ENCODE measurements at places on chromosomes 16 and 17.

DNA sequence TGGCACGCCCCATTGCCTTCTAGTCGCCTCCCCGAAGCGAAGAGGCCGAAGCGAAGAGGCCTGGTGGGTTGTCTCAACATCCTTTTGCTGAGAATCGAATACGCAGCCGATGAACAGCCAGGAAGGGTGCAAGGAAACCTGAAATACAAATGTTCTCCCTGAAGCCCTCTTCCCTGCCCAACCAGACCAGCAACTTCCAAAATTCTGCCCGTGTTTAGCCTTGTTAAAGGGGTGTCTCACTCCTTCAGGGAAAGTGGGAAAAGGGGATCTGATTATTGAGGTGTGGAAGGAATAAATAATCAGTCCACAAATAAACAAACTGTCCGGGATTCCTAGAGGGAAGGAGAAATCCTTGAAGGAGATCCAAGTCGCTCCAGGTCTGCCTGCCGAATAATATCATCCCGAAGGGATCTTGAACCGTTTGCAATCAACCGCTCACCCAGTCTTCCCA lies 1.4 kb upstream of the FOXC2 start:
- ATAC-seq: no peak

GRCh38 chr16:31698901-31699300 lies 171.2 kb downstream of the AHSP start:
- ATAC-seq: no peak

- ATAC-seq: no peak
Observed at GRCh38 chr16:53415504-53415903, 18.8 kb upstream of the RBL2 start.

DNA sequence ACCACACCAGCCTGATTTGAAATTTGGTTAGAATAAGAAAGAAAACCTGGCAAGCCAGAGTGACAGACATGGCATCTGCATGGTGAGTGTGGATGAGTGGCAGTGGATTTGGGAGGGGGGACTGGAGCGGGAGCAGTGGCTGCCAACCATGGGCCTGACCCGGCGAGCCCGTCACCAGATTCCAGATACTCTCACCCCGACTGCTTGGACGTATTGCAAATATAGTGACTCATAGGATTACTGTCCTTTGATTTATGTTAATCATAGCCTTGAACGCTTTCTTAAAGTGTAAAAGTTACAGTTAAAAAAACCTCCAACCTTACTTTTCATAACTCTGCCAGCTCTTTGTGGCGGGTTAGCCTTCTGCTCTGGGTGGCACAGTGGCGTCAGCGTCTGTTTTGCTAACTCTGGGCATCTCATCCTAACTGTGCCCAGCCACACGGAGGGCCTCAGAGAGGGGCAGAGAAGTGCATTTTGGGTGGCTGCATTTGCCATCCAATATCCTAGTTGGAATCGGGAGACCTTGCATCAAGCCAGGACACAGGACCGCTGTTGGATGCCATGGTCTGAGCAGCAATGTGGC lies 26.8 kb upstream of the FOXK2 start:
- ATAC-seq: peak; percentile 2

- peak; percentile 37 for ATAC-seq
Observed at GRCh38 chr17:42743595-42744282, 1.1 kb downstream of the EZH1 start.

GRCh38 chr17:80510772-80511171 lies 33.9 kb upstream of the RPTOR start:
- ATAC-seq: no peak

- ATAC-seq: no peak
Observed at GRCh38 chr17:34601416-34601815, 22.0 kb downstream of the TMEM132E start.

DNA sequence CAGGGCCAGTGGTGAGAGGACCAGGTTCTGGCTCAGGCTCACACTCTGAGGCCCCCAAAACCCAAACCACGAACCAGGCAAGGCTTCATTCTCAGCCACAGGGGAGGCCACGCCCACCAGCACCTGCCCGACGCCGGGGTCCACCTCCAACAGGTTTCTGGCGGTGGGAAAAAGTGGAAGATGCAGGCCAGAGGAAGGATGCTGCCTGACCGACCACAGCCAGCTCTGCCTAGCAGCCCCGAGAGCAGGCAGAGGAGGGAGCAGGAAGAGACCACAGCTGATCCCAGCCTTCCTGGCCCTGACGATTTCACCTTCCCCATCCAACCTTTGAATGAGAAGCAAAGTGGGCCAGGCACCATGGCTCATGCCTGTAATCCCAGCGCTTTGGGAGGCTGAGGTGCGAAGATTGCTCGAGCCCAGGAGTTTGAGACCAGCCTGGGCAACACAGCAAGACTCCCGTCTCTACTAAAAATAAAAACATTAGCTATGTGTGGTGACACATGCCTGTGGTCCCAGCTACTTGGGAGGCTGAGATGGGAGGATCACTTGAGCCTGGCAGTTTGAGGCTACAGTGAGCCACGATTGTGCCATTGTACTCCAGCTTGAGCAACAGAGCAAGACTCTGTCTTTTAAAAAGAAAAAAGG lies 30.7 kb upstream of the SLC38A10 start:
- ATAC-seq: no peak

DNA sequence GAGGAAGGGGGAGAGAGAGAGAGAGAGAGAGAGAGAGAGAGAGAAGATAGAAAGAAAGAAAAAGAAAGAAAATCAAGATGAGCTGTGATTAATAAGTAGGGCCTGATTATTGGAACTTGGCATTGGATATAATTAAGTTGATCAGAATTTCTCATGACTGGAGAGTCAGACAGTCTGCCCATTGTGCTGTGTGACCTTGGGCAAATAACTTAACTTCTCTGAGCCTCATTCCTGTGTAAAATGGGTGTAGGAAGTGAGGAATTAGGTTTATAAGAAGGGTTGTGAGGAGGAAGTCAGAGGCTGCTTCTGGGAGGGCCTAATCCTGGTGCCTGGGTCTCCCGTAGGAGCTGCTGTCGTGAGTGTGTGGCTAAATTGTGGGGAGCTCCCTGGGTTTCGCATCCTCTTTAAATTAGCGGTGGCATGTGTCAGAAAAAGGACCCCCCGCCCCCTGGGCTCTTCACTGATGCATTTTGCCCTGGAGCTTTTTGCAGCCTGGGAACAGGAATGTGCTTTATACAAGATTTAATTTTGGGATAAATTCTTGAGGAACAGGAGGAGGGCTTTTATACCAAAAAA lies 76.0 kb downstream of the CMIP start:
- no peak for ATAC-seq

- ATAC-seq: no peak
Observed at GRCh38 chr17:2994441-2994840, 69.0 kb downstream of the OR1D5 start.

DNA sequence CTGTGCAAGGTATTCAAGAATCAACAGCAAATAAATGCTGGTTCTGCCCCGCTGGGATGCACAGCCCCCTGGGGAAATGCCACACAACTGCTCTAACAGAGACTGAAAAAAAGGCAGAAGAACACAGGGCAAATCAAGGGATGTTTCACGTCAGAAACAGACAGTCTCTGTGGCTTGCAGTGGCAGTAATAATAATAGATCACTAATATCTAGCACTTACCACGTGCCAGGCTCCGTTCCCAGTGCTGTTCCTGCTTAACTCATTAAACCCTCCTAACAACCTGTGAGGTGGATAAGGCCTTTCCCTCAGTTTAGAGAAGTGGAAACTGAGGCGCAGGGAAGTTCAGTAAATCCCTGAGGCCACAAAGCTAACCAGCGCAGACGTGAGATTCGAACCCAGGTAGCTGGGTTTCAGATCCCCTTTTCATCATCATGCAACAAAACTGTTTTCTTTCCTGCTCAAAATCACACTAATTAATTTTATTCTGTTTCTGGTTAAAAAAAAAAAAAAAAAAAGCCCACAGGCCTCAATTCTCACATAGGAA lies 36.7 kb downstream of the ARHGAP17 start:
- peak; percentile 50 for ATAC-seq

- no peak for ATAC-seq
Observed at GRCh38 chr17:20302246-20302917, 165.0 kb downstream of the LGALS9B start.

DNA sequence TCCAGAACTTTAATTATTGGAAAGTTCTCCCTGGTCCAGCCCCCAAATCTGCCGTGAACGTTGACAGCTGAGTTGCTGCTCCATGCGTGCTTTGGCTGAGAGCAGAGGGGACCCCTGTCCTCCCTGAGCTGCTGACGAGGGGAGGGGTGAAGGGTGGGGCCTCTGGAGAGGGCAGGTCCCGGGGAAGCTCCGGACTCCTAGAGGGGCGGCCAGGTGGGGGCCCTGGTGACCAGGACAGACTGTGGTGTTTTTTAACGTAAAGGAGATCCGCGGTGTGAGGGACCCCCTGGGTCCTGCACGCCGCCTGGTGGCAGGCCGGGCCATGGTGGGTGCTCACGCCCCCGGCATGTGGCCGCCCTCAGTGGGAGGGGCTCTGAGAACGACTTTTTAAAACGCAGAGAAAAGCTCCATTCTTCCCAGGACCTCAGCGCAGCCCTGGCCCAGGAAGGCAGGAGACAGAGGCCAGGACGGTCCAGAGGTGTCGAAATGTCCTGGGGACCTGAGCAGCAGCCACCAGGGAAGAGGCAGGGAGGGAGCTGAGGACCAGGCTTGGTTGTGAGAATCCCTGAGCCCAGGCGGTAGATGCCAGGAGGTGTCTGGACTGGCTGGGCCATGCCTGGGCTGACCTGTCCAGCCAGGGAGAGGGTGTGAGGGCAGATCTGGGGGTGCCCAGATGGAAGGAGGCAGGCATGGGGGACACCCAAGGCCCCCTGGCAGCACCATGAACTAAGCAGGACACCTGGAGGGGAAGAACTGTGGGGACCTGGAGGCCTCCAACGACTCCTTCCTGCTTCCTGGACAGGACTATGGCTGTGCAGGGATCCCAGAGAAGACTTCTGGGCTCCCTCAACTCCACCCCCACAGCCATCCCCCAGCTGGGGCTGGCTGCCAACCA lies at the start of gene MC1R:
Gene MC1R, plus strand, starts transcription at position 410 of the 895 bp plus-strand sequence. Its CDS starts 397 bp downstream, at position 807.
- peak; percentile 1 for ATAC-seq

DNA sequence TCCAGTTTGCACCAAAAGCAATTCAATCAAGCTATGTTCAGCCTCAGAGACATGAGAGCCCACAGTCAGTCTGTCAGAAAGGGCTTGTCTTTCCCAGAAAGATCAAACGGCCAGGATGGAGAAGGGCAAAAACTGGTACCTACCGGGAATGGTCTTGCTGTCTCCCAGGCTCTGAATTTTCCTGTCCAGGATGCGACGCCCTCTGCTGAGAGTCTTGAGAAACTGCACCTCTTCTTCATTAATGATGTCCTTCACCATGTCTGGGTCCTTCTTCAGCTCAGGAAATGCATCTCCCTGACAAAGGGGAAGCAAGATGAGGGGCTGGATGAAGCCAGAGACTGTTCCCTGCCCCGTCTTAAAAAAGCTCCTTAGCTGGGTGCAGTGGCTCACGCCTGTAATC lies 15.8 kb upstream of the EXOSC6 start:
- peak; percentile 91 for ATAC-seq

GRCh38 chr17:70677783-70678647 lies 508.7 kb downstream of the KCNJ2 start:
- ATAC-seq: no peak

DNA sequence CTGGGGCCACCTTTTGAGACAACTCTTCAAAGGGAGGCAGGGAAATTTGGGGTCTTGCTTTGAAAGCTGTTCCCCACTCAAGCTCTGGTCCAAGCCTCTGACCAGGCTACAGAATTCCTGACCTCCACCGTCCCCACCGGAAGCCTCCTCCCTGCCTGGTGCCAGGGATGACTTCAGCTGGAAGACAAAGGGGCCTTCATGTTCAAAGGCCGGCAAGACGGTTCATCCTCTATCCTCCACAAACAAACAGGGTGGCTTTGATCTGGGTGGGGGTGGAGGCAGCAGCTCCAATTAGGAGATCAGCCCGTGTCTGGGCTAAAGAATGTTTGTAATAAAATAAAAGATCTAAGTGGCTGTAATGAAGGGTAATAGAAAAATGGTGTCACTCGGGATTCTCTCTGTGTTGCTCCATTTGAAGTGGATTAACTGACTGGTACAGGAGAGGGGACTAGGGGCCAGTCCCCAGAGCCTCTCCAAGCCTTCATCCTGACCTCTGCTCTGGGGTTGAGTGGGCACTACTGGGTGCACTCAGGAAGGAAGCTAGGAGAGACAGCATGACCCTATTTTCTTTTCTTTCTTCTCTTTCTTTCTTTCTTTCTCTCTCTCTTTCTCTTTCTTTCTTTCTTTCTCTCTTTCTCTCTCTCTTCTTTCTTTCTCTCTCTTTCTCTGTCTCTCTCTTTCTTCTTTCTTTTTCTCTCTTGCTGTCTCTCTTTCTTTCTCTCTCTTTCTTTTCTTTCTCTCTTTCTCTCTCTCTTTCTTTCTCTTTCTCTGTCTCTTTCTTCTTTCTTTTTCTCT lies 27.5 kb upstream of the NKD1 start:
- ATAC-seq: no peak

DNA sequence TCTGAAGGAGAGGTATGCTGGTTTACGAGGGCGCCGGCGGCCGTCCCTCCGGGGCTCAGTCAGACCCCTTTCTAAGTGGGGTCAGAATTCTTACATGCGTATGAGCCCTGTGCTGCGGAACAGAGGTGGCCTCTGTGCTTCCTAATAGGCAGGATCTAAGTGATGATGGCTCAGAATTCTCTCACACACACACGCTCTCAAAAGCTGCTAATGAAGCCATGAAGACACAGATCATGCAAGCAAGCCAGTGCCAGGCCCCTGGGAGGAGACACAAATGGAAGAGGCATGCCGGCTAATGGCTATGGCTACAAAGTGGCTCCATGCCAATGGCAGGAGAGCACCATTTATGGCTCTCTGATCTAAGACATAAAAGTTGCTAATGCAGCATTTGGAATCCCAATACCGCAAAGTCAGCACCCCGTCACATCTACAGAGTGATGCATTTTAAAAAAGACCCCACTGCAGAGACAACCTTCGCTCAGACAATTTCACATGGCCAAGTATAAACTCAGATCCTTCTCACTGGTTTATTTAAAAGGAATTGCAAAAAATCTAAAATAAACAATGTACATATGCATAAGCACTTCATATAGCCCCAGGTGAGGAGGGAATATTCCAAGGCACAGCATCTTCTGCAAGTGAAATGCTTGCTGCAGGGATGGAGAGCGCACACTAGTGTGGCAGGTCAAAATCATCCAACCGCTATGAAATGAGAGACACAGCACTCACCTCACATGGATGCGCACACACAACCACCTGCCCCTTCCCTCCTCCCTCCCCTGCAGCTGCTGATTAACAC lies 24.5 kb downstream of the NPLOC4 start:
- ATAC-seq: no peak
